NCI-H510A treated with DMSO at 0.1 percent for 48 hours (cell line): ENCODE measurements at places on chromosomes 7 and 10.
A peak's percentile ranks its signal among the peaks of the same experiment; 100 is the strongest.

DNA sequence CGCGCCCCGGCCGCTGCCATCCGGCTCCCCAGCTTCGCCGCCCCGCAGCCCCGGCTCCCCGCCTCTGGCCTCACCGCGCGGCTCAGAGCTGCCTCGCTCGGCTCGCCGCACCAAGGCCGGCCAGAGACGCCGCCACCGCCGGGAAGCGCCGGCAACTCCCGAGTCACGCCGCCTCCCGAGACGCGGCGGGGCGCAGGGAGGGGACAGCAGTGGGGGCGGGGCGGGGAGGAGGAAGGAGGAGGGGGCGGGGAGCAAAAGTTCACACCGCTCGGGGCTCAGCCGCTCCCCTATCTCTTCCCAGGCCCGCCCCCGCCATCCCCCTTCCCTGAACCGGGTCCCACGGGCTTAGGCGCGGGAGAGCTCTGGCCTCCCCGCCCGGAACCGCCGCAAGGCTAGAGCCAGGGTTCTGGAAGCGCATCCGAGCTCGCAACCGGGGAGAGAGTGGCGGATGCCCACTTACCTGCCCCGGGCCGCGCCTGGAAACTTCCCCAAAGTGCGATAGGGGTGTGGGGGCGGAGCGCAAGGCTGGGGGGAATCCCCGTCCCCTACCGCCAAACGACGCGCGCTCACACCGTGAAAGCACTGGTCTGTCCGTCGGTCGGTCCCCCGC lies 1.0 kb downstream of the CHST15 start:
- DNase-seq = no peak

GRCh38 chr7:37430640-37431039 lies 18.0 kb downstream of the ELMO1 start:
- DNase-seq = no peak

- no peak for DNase-seq
Observed at GRCh38 chr7:2628130-2628482, 3.7 kb upstream of the TTYH3 start.

GRCh38 chr10:110348336-110348735 lies 43.6 kb upstream of the SMNDC1 start:
- DNase-seq = no peak

GRCh38 chr10:86172301-86172700 lies 194.3 kb downstream of the GRID1 start:
- no peak for DNase-seq

GRCh38 chr7:133983685-133984419 lies 143.3 kb upstream of the LRGUK start:
- peak; percentile 30 for DNase-seq

- DNase-seq = no peak
Observed at GRCh38 chr7:115183431-115184057, 261.6 kb downstream of the MDFIC start.

DNA sequence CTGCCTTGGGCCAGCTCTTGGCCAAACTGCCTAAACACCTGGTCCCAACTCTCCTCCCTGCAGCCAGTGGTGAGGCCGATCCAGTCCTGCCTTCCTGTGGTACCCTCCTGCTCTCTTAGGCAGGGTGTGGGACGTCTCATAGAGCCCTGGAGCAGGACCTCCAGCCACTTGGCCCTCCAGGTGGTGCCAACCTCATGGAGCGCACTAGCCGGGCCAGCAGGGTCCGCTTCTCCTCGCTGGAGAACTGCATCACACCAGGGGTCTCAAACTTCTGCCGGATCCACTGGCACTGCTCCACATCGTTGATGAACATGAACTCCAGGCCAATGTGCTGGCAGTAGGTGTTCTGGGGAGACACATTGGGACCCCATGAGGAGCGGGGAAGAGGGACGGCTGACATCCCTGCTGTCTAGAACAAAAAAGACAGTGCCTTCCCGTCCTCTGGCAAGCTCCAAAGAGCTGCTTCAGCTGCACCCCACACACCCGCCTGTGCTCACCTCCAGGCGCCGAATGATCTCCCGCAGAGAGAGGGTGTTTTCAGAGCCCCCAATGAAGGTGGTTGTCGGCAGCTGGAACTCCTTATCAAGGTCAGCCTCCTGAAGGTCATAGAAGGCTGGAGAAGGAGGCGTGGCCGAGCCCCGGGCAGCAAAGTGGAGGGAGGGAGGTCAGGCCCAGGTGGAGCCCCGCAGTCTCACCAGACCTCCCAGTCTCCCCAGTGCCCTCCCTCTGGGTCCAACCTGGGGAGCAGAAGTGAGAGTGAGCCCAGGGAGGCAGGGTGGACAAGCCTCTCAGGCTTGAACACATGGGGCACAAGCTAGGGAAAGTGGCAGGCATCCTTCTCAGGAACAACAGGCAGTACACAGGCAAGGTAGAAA lies 10.2 kb downstream of the OGDHL start:
- no peak for DNase-seq

- DNase-seq = no peak
Observed at GRCh38 chr7:81256991-81257390, 338.1 kb upstream of the SEMA3C start.

GRCh38 chr10:84842593-84842992 lies 514.2 kb downstream of the CCSER2 start:
- DNase-seq = no peak

- no peak for DNase-seq
Observed at GRCh38 chr10:78462176-78462575, 428.5 kb downstream of the RPS24 start.

DNA sequence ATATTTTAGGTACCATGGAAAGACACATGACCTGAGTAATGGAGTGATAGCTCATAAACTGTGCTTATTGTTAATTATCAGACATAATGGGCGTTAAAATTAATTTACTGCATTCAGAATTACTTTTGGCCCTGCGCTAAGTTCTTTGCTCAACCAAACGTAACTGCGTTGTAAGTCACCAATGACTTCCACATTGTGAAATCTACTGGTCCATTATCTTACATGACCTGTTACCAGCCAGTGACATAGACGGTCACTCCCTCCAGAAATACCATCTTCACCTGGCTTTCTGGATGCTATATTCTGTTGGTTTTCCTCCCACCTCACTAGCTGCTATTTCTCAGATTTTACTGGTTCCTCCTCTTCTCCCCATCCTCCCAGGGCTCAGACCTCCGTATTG lies 5.0 kb upstream of the GIGYF1 start:
- DNase-seq = no peak

DNA sequence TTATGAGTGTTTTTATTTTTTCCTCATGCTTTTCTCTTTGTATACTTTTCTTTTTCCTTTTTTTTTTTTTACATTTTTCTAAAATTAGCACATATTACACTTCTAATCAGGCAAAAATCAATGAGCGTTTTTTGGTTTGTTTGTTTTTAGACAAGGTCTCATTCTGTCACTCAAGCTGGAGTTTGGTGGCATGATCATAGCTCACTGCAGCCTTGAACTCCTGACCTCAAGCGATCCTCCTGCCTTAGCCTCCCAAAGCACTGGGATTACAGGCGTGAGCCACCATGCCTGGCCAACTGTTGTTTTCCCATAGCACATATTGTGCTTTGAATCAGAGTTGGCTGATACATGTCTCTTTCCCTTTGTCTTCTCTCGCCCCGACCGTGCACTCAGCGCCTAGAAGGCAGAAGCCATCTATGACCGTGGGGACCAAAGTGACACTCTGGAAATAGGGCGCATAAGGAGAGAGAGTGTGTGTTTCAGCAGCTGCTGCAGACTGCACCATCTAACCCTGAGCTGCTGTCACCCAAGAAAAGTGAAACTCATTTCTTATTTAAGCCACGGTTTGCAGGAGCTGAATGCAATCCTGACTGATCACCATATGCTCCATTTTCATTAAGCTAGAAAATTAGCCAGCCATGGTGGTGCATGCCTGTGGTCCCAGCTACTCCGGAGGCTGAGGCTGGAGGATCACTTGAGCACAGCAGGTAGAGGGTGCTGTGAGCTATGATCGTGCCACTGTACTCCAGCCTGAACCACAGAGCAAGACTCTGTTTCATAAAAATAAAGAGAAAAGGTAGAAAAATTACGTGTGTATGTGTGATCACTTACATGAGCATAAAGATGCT lies 41.4 kb upstream of the GTF2I start:
- DNase-seq = no peak

DNA sequence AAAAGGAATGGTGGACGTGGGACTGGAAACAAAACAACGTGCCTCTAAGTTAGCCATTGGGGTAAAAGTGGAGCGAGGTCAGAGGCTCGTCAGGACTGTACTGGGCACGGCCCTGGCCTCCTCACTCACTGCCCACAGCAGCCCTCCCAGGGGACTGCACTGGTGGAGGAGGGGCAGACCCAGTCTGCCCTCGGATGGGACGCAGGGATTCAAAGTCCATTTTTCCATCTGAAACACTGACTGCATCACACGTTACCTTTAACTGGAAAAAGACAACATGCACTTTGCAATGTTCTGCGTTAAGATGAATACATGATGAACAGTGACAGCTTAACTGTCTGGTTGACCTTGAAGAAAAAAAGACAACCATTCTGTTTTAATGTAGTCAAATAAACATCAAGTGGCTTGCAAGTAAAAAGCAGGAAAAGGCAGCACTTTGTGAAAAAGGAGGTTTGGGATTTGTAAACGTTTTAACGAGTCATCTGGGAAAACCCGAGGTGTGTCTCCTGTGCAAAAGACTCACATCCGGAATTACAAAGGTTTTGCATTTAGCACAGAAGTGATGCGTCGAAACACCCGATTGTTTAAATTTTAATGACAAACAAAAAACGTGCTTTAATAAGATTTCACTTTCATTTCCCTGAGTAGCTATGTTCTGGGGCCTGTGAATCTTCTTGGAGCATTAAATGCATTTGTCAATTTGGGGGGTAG lies 18.8 kb downstream of the KLF6 start:
- DNase-seq = no peak

DNA sequence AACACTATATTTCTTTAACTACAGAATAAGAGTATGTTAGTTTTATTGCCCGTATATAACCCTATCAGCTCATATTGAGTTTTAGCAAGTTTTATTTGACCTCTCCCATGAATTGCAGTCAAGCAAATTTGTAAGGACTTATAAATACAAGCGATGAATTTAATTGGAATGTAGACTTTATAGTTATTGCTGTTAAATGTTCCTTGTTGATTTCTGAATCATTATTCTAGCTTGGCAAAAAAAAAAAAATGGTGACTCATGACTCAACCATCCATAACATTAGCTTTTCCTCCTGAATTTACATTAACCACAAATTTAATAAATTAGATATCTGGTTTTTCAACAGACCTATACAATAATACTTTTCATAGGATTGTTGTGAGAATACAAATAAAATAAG lies 334.0 kb upstream of the LRRTM3 start:
- no peak for DNase-seq

DNA sequence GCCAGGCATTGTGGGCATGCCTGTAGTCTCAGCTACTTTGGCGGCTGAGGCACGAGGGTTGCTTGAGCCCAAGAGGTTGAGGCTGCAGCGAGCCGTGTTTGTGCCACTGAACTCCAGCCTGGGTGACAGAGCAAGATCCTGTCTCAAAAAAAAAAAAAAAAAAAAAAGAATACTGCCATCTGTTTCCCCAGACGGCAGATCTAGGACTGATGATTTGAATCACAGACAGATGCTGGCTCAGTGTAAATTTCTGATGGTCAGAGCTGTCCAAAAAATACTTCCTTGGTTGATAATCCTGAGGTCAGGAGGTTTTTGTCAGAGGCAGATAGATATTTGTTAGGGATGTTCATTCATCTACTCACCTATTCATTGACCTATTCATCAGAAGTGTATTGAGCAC lies 130.7 kb downstream of the REEP3 start:
- DNase-seq = no peak

- DNase-seq = peak; percentile 77
Observed at GRCh38 chr7:30173058-30173897, 38.5 kb downstream of the MTURN start.

DNA sequence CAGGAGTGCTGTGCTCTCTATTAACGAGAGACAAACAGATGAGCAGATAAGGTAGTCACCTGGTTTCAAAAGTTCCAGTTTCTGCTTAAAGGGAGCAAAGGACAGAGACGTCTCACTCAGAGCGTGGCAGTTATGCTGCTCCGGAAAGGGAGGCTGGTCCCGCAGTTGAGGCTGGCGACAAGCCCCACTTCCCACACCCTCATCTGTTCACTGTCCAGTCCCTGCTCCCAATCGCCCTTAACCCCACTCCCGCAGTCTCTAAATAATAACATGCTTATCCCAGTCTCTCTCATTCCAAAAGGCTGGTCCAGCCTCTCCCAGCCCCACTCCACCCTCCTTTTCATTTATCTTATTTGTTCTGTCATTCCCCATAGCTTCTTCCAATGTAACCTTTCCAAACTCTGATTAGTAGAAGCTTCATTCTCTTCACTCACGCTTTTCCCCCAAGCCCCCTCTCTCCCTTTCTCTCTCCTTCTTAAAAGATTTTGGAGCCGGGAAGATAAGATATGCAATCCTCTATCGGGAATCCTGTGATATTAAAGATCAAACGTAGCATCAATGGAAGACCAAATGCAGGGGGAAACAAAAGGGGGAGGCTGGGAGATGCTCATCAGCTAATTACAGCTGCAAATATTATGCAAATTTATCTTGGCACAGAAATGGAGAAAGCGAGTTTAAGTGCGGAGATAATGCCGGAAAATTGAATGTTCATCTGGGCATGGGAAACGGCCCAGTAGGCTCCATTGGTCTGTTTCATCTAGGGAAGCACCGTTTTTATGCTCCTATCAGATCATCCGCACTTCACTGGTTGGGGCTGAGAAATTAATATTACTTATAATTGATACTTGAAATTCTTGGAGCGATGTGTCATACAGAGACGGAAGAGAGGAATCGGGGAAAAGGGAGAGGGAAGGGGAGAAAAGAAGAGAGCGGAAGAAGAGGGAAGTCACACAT lies 16.3 kb upstream of the GATA3 start:
- no peak for DNase-seq

DNA sequence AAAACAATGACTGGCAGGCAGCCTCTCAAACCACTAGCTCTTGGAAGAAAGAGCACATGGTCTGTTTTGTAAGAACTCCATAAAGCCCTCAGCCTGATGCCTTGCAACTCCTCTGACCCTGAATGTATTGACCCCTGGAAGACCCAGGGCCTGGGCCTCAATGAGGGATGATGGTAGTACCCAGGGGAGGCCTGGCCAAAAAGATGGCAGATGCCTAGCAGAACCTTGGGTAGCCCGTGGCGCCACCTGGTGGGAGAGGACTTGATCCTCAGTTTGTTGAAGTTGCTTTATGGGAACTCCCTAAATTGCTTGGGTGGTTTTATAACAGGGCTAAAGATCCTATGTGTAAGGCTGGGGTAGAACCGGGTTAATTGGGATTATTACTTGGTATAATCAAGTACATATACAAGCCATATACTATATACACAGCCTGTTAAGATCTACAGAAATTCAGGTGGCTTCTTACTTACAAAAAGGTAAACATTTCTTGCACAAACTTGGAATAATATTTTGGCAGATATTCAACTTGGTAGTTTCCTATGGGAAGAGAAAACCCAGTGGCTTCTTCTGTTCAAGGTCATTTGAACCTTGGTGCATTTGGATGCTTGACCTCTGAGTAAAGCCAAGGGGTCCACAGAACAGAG lies 95.8 kb upstream of the CACUL1 start:
- no peak for DNase-seq

GRCh38 chr10:74474022-74474713 lies 323.1 kb downstream of the ADK start:
- DNase-seq = no peak

- no peak for DNase-seq
Observed at GRCh38 chr7:84200859-84201258, 6.3 kb upstream of the SEMA3A start.

GRCh38 chr10:79488336-79488735 lies 24.0 kb upstream of the EIF5AL1 start:
- DNase-seq = no peak
